ENCODE measurements at places on chromosomes 6 and 20.

- DNase-seq, result no peak
Measured at GRCh38 chr6:160010067-160010466, 41.2 kb downstream of the IGF2R start.

DNA sequence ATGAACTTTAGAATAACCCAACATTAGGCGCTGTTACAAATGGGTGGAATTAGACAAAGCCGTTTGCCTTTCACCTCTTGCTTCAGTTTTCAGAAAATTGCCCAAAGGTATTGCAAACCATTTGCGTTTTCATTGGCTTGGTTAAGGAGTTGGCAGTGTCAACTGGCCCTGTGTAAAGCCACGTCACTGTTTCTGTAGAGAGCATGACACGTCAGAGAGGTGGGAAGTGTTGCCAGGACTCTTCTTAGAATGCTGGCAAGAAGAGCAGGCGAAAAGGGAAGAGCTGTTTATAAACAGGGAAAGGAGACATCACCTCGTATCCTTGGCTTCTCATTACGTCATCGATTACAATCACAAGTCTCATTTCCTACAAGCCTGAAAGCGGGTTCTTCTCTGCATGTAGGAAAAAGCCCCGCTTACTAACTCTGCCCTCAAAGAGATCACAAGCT is 4.2 kb upstream of the IRF4 start:
- no peak for DNase-seq

GRCh38 chr20:63070301-63070625 is 63.5 kb upstream of the BHLHE23 start:
- DNase-seq, result no peak

DNA sequence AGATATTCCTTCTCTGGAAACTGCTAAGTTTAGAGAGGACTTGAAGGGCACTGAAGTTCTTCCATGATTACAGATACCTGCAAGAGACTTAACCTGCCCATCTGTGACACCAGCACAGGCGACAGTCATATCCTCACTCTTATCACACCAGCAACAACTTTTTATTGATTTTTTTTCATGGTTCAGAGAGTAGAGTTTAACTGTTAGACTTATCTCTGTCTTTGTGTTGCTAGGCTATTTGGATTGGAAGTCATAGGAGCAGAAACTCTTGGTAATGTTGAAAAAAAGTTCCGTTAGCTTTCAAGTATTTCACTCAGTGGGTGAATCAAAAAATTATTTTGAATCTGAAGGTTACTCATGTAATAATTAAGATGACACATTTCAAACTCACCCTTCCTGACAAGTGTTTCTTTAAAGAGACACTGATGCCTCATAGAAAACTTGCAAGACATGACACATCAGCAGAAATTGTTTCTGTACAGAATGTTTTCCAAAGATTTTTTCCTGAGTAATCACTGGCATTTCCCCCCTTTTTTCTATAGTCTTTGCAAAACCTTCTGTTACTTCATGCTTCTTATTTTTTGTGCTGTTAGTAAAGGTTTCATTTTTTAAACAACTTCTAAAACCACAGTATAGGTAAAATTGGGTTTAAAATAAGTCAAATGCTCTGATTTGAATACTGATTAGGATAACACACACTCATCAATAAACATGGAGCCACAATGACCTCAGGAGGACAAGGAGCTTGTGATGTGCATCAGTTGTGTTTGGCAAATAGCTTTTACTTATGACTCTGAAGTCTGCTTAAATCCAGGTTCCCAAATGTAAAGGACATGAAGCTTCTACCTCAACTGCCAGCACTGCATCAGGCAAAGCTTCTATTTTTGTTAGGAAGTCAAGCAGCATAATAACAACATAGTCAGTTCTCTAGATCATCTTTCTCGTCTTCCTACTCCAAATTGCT is 252.9 kb upstream of the MAN1A1 start:
- no peak for DNase-seq

GRCh38 chr6:40923326-40923725 is 115.7 kb downstream of the UNC5CL start:
- DNase-seq, result no peak

GRCh38 chr20:11546939-11547338 is 370.8 kb upstream of the BTBD3 start:
- DNase-seq, result no peak

DNA sequence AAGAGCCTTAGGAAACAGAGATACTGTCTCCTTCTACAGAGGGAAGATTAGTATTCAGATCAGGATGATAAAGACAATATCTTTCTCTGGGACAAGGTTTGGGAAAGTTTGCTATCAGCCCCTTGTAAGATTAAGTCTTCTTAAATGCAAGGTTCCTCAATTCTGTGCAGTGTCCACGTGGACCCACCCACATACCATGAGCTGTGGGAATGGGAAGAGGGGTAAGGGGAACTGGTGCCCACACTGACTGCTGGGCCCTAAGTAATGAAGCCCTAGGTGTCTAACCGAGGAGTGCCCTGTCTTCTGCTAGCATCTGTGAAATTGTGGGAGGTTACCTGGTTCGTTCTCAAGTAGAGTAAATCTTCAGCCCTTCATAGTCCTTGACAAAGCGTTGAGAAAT is 5.8 kb upstream of the SSTR4 start:
- no peak for DNase-seq

GRCh38 chr6:163751032-163751525 is 336.6 kb downstream of the QKI start:
- DNase-seq, result no peak

GRCh38 chr6:35945650-35946025 is 24.7 kb upstream of the SRPK1 start:
- no peak for DNase-seq

- DNase-seq, result no peak
Measured at GRCh38 chr6:31397901-31398525, 5.4 kb upstream of the MICA start.

DNA sequence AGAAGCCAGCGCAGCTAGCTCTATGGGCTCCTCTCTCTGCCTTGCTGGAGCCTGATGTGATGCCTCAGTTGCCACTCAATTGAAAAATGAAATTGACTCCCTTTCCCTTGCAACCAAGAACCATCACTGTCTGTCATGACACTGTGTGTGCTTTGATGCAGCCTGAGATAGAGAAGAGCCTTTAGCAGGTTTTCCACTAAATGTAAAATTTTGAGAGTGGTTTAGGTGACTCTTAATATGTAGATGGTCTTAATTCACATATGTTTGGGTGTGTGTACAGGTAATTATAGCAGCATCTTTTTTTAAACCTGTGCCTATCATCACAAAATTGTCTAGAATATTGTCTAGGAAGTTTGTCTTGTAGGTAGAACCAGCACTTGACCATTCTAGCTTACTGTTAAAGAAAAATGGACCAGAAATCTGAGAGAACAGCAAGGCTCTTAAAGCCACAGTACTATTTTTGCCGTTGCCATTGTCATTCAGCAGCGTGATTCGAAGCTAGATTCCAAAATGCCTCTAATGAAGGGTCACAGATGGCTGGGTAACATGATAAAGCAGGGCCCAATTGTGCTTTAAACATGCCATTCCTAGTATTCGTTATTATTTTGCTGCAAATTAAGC is 1.3 kb downstream of the ARFGEF3 start:
- DNase-seq, result no peak

DNA sequence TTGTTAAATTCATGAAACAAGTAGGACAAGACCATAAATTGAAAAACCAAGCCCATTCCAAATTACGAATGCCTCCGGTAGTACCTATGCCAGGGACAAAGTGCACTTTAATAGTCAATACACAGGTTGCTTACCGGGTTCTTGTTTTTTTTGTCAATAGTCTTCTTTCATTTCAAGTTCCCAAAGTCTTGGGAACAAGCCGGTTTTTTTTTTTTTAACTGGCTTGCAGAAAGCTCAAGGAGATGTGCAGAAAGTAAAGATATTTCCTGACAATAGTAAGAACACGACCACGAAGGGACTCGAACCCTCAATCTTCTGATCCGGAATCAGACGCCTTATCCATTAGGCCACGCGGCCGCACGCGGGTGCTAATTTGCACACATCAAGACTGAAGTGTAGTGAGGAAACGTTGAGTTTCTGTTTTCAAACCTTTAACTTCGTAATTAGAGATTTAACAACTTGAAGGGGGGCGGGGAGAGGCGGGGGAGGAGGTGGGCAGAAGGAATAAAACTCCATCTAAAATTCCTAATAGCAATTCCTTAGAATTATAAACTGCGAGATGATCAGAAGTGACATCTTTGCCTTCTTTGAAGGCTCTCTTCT is 181.0 kb downstream of the TRIM27 start:
- no peak for DNase-seq

DNA sequence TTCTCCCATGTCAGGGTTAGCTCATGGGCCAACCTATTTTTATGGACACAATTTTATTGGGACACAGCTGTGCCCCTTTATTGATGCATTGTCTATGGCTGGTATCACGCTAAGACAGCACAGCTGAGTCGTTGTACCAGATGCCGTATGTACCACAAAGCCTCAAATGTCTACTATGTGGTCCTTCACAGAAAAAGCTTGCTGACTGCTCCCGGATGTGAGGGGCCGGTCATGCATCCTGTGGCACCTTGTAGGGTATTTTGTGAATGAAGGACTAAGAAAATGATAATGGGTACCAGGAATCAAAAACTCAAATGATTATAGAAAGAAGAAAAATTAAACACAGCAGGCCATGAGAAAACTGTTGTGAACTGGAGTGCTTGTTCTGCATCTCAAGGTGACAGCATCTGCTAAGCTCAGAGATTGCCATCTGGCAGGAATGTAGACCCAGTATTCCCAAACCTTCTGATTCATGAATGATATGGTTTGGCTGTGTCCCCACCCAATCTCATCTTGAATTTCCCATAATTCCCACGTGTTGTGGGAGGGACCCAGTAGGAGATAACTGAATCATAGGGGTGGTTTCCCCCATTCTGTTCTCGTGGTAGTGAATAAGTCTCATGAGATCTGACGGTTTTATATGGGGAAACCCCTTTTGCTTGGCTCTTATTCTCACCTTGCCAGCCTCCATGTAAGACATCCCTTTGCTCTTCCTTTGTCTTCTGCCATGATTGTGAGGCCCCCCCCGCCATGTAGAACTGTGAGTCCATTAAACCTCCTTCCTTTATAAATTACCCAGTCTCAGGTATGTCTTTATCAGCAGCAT is 248.5 kb downstream of the TSHZ2 start:
- no peak for DNase-seq

All from HTR-8/SVneo (cell line).